HAP-1 (cell line): ENCODE measurements at places on chromosomes 2 and 18.
A peak's percentile ranks its signal among the peaks of the same experiment; 100 is the strongest.

DNA sequence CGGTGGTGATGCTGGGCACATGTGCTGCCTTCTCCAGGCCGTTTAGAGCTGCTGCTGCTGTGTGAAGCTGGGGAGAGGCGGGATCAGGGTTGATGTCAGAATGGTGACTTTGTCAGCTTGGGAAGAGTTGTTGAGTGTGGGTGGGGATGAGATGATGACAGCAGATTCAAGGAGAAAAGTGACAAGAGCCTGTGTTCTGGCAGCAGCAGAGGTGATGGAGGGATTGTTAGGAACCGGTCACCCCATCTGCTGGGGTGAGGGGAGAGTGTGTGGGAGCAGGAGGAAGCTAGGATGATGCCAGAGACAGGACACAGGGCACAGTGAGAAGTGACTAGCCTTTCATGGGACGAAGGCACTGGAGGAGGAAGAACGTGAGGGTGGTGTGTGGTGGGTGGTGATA lies 345.5 kb downstream of the RNF144A start:
- DNase-seq: no peak

DNA sequence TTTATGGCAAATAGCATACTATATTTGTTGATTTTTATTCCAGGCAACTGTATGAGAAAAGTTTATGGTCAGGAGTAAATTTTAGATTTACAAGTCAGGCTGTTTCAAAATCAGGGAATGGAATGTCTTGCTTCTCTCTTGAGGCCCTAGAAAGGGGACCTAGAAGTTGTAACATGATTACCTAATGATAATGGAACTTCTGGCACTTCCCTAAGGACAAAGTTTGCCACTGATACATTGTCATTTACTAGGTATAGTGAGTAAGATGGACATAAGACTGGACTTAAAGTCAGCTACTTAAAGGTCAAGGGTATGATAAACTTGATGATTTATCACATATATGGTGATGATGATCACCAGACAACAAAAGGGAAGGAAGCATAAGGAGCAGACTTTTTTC lies 103.3 kb upstream of the VRK2 start:
- DNase-seq: no peak

DNA sequence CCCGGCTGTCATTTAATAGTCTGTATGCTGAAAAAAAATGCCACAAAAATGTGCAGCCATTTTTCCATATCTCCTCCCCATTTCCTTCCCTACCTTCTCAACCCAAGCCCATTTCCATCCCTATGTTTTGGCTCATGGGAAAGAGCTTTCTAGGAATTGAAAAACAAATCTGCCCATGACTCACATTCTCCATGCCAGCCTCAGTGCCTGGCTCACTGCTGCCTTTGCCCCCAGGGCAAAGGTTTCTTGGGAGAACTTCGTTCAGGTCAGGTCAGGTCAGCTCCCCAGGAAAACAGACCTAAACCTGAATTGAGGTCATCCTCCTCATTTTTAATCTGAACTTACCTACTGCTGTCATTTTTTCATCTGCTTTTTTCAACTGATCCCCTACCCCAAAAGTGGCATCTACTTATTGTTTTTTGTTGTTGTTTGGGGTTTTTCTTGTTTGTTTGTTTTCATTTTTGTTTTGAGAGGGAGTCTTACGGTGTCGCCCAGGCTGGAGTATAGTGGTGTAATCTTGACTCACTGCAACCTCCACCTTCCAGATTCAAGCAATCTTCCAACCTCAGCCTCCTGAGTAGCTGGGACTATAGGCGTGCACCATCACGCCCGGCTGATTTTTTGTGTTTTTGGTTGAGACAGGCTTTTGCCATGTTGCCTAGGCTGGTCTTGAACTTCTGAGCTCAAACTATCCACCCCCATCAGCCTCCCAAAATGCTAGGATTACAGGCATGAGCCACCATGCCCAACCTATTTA lies 66.7 kb downstream of the FECH start:
- DNase-seq: no peak

- DNase-seq: no peak
Measured at GRCh38 chr2:172219201-172219600, 116.5 kb upstream of the DLX2 start.

DNA sequence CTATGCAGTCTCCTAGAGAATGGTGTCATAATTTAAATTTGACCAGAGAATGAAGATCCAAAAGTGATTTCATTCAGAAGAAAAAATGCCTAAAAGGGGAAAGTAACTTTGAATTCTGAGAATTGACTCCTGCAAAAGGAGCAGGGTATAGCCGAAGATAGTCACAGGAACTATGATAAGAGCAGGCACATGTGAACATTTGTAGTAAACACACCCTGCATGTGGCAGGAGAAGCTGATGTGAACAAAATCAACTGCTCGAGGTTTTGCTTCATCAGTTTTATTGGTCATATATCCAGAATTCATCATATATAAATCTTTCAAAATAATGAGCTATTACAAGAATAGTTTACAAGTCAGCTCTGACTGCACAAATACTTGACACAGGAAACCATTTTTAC lies 14.0 kb downstream of the MCFD2 start:
- DNase-seq: no peak

DNA sequence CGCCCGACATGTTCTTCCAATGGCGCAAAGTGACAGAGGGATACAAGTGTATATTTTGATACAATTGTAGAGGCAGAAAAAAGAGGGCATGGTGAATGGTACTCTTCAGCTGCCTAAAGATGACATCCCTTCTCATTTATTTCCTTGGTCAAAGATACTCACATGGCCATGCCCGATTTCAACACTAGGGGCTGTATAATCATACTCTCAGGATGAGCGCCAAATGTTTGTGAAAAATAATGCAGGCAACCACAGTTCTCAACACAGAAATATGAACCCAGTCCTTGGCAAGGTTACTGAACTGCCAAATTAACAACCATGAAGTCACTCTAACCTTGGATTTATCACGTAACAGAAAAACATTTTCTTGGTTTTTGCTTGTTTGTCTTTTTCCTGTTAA lies 204.4 kb downstream of the CCDC102B start:
- no peak for DNase-seq

DNA sequence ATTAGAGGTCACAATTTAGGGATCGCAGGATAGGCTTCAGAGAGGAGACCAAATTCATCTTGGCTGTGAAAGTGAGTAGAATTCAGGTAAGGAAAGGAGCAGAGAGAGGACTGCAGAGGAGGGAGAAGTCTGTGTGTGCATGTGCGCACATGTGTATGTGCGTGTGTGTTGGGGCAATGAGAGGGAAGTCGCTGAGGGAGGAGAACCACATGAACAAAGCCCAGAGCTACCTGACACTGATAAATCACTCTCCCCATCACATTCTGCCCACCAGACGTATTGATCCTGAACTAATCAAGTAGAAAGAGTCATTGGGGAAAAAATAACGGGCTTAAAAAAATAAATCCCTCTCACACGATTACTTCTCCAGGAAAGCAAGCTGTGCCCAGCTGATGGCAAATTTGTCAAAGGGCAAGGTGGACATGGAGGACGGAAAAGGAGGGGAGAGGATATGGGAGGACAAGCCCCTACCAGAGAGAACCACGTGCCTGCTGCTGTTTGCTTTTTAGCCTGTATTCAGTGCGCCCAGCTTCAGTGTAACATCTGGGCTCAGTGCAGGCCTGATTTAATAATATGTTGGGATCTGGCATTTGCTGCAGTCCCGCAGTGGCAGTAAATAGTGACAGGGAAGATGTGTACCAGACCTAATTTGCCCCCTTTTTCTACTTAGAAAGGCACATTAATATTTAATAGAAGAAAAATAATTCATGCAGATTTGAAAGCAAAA lies 307.5 kb downstream of the C1D start:
- no peak for DNase-seq

DNA sequence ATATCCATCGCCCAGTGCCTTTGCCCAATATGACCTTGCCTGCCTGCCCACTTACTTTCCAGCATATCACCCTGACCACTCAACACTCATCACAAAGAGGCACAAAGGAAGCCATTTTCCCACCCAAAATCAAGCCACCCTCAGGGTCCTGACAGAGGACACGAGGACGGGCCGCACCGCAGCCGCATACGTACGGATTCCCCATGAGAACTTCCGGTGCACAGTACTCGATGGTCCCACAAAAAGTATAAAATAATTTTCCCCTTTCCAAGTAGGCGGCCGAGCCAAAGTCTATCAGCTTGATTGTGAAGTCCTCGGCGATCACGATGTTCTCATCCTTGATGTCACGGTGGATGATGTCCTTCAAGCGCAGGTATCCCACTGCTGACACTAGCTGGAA lies 10.0 kb upstream of the MTERF4 start:
- DNase-seq: no peak

GRCh38 chr2:41622301-41622700 lies 425.5 kb upstream of the PKDCC start:
- DNase-seq: no peak

- DNase-seq: peak; percentile 63
Measured at GRCh38 chr2:179410552-179411356, 146.1 kb upstream of the SESTD1 start.

- DNase-seq: peak; percentile 38
Measured at GRCh38 chr2:217166241-217166850, 306.5 kb upstream of the TNP1 start.

DNA sequence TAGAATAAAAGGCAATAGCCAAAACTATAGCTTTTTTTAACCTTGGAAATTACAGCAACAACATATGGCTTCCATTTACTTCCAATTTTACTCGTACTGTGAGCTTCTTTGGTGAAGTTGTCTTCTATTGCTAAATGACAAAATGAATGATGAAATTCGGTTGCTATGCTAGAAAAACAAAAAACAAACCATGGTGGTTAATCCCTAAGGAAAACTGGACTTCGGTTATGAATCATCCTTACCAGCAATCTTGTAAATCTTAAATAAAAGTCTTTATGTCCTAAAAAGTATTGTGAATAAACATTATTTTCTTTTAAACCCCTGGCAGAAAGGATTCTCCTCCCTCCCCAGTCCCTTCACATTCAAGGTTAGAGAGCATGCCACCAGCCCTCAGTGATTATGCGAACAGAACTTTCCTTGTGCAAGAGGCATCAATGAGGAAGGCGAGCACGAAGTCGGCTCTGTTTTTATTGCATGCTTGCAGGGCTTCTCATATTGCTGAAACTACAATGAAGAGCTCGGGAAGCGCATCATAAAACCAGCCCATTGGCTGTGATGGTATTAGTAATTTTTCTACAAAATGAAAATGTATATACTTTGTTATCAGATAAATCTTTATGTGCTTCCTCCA lies 62.9 kb downstream of the ZNF521 start:
- no peak for DNase-seq

DNA sequence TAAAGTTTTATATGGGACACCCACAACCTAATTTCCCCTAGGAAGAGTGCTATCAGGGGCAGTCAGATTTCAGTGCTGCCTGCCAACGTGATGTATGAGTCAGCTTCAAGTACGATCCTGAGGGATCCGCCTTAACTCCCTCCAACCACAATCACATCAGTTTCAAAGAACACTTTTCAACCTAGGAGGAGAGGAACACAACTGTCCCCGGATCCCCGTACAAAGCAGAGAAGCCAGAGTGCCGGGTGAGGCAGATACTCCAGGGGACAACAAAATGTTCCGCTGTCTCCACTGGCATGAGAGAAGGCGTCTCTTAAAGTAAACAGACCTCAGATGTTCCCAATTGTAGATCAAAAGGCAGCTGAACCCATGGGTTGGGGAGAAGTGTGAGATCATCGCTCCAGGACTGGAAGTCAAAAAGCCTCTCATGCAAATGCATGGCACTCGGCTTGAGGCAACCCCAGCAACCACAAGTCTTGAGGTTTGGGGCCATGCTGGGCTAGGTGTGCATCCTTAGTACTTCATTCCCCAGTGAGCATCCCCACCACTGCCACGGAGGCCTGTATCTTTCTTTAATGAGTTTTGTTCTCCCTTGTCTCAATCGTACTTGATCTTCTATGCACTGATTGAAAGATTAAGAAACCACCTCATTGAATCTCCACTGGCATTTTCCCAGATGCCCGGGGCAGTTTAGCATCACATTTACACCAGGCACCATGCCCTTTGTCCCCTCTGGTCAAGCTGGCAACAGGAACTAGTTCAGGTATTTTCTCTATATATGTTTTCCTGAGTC lies 91.0 kb upstream of the CCBE1 start:
- DNase-seq: no peak
